ENCODE measurements at places on chromosomes 11 and 22.

DNA sequence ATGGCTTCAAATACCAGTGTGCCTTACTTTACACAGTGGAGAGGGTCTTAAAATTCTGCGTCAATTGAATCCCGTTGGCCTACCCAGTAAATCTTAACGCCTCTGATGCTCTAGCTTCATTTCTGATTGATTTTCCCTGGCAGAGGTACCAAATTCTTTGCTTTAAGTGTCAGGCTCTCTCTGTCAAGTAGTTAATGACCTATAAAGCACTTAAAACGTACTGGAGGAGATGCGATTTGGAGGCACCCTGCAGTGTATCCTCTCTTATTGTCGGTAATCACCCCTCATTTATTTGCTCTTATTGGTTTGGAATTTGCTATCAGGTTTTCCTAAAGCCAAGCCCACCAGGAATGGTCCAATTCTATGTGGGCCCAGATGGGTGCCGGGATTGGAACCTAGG, 59.2 kb downstream of the NFAM1 start:
- DNase-seq, result no peak

DNA sequence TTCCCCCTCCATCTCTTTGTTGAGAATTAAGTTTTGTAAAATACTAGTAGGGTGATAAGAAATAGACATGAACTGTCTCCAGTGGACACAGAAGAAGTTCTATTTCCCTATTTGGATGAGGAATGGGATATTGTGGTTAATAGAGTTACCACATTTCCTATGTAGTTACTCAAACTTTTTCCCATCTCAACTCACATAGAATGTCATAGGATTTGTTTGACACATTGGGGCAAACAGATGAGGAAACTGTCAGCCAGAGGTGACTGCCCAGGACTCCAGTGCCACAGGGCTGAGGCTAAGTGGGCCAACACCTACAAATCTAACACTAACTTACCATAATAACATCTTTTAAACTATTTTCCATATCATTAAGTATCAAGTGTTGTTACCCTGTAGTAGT, 58.3 kb downstream of the CCDC83 start:
- DNase-seq, result no peak

DNA sequence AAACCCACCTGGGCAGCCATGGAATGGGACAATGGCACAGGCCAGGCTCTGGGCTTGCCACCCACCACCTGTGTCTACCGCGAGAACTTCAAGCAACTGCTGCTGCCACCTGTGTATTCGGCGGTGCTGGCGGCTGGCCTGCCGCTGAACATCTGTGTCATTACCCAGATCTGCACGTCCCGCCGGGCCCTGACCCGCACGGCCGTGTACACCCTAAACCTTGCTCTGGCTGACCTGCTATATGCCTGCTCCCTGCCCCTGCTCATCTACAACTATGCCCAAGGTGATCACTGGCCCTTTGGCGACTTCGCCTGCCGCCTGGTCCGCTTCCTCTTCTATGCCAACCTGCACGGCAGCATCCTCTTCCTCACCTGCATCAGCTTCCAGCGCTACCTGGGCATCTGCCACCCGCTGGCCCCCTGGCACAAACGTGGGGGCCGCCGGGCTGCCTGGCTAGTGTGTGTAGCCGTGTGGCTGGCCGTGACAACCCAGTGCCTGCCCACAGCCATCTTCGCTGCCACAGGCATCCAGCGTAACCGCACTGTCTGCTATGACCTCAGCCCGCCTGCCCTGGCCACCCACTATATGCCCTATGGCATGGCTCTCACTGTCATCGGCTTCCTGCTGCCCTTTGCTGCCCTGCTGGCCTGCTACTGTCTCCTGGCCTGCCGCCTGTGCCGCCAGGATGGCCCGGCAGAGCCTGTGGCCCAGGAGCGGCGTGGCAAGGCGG, 11.4 kb upstream of the ARHGEF17 start:
- DNase-seq, result no peak

DNA sequence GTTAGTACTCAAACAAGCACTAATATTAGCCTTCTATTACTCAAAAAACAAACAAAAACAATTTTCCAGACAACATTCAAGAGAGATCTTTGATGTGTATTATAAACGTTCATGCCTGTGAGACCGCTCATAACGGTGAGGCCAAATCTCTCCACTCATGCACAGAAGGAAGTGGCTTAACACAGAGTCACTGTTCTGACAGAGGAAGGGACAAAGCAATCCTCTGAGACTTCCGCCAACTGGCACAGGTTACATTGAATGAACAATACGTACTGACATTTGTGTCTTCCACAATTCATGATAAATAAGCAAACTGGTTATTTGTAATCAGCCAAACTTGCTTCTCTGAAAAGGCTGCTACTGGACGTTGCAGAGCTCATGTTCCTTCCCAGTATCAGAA, 30.5 kb downstream of the CHKA start:
- DNase-seq, result no peak

DNA sequence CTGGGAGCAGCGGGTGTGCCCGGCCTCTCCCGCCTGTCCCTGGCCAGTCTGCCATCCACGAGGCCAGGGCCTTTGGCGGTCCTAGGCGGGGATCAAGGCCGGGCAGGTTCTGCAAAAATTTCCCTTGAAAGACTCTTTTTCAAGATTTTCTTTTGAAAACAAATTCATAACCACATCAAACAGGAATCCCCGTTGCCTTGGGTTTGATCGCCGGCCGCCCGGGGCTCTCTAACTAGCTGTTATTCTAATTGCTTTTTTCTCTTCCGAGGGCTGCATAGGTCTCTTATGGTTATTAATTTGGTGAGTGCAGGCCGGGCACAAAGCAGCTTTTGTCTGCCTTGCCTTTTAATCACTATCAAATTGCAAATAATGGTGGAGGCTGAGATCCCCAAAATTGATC, 42.0 kb downstream of the CDKN1C start:
- DNase-seq, result no peak

DNA sequence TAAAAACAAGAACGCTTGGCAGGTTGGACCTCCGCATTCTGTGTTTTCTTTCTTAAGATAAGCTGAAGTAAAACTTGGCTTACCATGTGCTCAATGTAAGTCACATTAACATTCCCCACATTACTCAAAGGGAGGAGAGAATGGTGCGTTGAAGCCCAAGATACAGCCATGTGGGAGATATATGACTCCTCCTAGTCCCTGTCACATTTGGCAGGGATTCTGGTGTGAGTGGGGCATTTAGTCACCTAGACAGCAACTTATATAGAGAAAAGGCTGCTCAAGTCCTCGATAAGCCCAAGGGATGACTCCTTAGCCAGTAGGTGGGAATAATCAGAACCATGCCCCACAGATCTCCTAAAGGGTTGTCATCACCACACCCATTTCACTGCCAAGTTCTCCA, 4.6 kb downstream of the PRSS23 start:
- DNase-seq, result no peak

- DNase-seq, result no peak
Observed at GRCh38 chr11:35323076-35323868, 96.1 kb downstream of the SLC1A2 start.

DNA sequence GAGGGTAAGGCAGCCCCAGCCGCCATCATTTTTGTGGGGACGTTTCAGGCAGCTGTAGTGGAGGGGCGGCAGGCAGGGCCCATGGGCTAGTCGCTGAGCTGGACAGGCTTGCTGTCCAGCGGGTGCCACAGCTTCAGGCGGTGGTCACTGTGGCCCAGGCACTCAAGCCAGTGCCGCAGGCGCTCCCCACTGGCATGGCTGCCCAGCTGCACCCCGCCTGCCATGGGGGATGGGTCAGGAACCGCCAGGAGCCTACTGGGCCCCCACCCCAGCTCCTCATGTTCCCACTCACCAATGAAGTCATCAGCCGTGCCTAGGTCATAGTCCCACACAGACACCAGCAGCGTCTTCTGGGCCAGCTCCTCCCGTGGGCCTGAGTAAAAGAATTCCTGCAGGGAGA, 6.0 kb downstream of the NDUFV1 start:
- no peak for DNase-seq
